Stimulated activated CD8-positive, alpha-beta memory T cell treated with anti-CD3 and anti-CD28 coated beads, Interleukin-12 subunit alpha, Interleukin-12 subunit beta, amount 100 ng/mL, for 4 hours (primary cell): ENCODE measurements at places on chromosomes 1 and 21.

DNA sequence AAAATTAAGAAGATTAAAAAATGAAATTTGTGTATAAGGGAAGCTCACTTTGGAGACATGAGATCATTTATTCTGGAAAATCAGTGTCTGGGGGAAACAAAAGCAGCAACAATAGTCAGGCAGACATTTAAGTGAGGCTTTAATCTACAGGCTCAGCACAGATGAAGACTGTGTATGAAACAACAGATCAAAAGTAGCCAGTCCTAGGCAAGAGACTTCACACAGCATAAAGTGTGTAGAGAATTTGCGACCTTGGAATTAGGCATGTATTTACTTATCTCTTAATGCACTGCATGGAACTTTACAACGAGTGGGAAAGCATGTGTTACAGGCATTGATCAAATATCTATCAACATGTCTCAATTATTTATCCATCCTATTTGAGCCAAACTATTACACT, 1099.9 kb downstream of the PLA2G4A start:
- DNase-seq, result no peak

DNA sequence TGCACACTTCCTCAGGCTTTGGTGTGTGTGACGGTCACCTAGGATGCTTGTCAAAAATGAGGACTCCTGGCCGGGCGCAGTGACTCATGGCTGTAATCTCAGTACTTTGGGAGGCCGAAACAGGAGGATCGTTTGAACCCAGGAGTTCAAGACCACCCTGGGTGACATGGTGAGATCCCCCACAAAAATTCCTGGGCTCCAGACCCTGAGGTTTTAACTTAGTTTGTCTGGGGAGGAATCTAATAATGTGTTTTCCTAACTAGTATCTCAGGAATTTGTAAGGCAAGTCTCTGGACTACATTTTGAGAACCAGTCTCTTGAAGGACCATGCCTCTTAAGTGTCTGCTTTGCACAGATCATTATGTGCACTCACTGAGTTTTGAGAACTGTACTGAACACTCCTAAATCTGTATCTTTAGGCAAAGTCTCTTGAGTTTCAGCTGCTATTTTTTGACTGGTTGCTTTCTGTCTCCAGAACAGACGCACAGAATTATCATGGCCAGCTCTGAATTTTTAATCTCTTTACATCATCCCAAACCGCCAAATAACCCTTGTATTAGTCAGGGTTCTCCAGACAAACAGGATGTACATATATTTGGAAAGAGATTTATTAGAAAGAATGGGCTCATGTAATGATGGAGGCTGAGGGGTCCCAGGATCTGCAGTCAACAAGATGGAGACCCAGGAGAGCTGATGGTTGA, 45.5 kb upstream of the VANGL1 start:
- no peak for DNase-seq

DNA sequence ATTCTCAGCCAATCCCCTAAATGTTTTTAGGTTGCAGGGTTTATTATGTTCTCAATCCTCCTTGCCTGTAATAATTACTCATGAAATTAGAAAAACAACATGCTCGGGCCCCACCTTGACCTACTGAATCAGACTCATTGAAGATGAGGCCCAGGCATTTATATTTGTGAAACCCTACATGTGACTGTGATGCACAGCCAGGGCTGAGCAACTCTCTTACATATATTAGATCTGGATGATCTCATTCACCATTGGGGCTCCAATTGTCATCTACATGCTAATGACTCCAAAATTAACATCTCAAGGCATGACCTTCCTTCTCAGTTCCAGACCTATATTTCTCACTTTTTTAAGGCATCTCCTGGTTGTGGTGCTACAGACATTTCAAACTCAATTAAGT, 103.3 kb downstream of the WDR3 start:
- DNase-seq, result no peak

DNA sequence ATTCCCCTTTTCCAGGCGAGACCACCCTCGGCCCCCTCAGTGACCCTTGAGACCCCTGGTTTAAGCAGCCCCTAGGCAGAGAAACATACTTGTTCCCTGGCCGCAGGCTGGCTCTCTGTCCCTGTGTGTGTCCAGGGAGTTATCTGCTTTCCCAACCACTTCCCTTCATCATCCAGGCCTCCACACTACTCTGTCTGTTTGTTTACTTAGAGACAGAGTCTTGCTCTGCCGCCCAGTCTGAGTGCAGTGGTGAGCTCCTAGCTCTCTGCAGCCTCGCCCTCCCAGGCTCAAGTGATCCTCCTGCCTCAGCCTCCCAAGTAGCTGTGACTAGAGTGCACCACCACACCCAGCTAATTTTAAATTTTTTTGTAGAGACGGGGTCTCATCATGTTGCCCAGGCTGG, 5.8 kb upstream of the VWA1 start:
- no peak for DNase-seq

DNA sequence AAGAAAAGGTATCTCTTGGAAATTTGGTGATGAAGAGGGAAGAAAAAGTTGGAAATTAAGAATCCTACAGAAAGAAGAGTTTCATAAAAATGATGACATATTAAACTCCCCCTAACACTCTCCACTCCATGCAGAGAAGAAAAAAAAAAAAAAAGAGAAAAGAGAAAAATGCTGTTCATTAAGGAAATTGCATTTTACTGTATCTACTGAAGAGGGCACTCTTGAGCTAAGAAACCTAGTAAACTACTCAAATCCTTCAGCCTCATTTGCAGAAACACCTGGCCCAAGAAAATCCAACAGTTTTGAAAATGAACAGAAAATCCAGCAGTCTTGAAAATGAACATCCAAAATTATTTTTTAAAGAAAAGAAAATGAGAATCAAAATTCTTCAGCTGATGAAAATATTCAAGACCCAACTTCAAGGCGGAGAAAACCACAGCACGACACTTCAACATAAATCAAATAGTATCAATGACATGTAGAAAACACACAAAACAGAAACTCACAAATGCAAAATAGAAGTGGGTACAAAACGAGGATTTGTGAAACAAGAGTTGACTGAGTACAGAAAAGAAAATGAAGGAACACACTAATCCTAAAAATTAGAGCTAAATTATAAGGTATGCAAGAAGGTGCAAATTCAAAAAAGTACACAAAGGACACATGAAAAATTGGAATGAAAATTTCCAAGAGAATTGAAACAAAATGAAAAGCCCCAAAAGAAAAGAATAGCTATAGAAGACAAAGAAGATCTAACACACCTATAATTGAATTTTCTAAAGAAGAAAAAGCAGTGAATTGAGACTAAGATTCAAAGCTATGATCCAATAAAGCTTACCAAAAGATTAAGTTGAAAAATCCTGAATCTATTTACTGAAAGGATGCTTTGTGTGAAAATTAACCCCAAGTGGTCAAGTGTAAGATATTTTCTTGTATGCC, 73.2 kb upstream of the DNAJC6 start:
- no peak for DNase-seq

DNA sequence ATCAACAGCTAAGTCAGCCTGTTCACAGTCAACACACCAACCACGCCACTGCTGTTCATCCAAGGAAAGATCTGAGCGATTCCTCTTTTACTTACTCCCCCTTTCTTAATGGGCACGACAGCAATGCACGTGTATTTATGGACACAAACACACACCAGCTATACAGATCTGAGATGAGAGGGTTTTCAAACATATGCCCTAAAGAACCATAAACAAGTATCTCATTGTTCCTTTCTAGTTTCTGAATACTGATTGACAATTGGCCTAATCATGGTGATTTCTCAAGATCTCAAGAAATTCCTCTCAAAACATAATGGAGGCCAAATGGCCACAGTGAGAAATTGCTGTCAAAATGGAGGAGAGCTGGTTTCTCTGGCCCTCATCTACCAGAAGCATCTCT, 18.0 kb downstream of the TOR3A start:
- DNase-seq, result no peak

- no peak for DNase-seq
These were observed 146.3 kb upstream of the C8B start for GRCh38 chr1:57112148-57112547.

DNA sequence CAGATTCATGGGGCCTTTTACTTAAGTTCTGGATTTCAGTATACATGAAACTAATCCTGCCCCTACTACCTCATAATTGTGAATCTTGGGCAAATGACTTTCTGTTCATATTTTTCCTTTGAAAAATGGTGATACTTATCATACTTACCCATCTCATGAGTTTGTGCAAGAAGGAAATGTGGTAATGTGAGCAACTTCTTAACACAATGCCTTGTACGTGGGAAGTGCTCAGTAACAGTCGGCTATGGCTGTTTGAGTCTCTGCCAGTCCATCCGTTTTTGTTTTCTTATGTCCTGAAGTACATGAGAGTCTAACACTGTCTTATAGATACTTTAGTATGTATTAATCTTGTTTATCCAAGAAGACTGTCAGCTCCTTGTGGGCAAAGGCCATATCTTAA, 86.5 kb downstream of the PATJ start:
- no peak for DNase-seq

DNA sequence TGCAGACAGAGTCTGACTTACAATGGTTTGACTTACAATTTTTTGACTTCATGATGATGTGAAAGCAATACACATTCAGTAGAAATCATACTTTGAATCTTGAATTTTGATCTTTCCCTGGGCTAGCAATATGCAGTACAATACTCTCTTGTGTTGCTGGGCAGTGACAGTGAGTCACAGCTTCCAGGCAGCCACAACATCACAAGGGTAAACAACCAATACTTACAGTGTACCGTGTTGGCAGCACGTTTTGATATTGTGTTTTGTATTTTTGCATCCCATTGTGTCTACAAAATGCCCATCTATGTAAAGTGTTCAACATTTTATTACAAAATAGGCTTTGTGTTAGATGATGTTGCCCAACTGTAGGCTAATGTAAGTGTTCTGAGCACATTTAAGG, 150.9 kb downstream of the NTMT2 start:
- DNase-seq, result no peak

DNA sequence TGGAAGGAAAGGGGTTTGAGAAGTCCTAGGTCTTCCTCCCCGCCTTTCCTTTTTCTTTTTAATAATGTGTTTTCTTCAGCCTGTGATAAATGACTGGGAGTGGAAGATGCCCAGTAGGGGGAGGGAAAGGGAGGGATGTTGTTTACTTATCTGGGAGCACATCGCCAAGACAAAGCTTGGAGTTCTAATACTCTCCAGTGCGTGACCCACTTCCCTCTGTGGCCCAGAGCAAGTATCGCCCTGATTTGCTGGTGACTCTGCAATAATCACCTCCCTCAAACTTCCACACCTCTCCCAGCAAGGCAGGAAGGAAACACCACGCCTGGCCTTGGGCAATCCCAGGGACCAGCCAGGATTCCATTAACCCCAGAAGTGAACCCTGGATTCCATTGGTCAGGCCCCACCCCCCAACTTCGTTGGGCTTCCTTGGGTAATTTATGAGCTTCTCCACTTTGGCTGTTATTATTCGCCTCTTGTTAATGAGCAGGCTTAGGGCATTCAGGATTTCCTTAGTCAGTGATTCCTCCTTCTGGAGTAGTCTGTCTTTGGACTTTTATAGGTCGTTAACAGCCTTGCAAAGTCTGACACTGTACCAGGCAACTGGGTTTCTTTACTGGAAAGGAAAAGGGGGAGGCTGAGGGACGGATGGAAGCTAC, 24.3 kb upstream of the GRHL3 start:
- no peak for DNase-seq

- no peak for DNase-seq
These were observed 53.6 kb downstream of the KCNAB2 start for GRCh38 chr1:6099297-6099696.

GRCh38 chr1:90821788-90822359, 104.8 kb upstream of the BARHL2 start:
- DNase-seq, result no peak

DNA sequence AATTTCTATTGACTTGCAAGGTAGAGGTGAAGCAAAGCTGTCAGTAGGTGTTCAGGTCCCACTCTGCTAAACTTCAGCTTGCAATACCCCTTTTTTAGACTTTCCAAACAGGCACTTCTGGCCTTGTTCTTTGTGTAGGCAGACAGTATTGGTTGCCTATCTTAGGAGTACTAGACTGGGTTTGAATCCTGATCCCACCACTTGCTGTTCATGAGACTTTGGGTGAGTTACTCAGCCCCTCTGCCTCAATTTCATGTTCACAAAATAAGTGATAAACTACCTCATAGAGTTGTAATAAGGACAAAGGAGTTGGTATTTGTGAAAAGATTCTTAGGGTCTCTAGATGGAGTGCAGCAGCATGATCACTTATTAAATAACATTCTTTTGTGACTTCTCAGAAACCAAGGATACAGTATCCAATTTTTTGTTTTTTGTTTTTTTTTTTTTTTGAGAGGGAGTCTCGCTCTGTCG, 5.2 kb downstream of the RCC1 start:
- DNase-seq, result no peak

DNA sequence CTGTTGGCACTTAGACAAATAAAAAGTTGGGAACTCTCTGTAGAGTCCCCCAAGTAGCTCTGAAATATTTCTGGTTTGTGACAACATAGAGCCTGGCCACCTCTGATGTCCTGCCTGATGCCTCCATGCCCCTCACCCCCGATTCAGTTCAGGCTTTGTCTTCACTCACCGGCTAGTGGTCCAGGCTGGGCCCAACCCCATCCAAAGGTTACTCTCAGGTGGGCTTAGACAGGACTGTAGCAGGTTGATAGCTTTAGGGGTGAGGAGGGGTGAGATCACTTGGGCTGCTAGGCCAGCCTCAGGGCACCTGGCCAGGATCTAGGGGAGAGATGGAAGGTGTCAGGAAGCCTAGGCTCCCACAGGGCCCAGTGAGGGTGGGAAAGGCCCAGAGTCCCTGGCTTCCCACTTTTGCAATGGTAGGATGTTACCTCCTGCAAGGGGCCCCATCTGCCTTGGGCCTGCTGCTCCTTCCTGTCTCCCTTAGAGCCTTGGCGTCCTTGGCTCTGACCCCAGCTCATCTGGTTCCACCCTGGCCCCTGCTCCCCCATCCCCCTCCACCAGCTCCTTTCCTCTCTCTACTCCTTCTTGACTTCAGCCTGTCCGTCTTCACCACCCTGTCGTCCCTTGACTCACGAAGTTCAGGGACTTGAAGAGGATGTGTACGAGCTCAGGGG, 6.7 kb downstream of the EPS8L3 start:
- DNase-seq, result no peak

DNA sequence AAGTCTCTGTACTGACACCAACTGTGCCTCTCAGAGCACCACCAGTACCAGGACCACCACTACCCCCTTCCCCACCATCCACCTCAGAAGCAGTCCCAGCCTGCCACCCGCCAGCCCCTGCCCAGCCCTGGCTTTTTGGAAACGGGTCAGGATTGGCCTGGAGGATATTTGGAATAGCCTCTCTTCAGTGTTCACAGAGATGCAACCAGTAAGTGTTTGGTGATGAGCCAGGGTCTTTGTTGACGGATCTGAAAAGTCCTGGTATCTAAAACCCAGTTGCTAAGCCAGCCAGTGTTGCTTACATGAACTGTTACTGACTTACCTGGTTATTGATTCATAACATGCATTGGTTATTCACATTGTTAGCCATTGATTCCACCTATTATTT, 1.1 kb downstream of the C1orf56 start:
- no peak for DNase-seq
